ENCODE measurements at places on chromosomes 16 and 17.

DNA sequence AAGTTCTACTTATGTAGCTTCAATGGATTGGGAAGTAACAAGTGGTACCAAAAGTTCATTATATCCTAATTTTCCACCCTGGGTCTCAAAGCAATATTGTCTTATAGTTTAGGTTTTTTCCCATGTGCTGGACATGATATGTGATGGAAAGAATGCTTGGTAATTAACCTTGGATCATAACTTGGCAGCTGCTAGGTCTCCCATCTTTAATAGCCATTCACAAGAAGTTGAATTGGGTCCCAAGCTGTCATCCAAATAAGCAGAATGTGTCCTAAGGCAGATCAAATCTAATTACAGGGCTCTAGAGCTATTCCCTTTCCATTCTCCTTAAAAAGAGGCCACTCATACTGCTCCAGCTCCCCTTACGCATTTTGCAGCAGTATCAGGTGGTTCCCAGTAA is 44.7 kb upstream of the KCNJ16 start:
- DNase-seq: no peak

GRCh38 chr16:57091975-57092785 is at the start of gene CPNE2:
Gene CPNE2 (plus strand): TSS chr16:57092583. CDS start chr16:57110743, 18,160 bp downstream.
- no peak for DNase-seq

- no peak for DNase-seq
Observed at GRCh38 chr17:68497885-68498319, 14.3 kb upstream of the PRKAR1A start.

GRCh38 chr16:68367030-68367429 is 56.2 kb downstream of the PRMT7 start:
- DNase-seq: no peak

- DNase-seq: no peak
Observed at GRCh38 chr17:82160075-82160474, 52.6 kb downstream of the CCDC57 start.

- no peak for DNase-seq
Observed at GRCh38 chr16:29124828-29125227, 140.0 kb downstream of the LAT start.

GRCh38 chr16:85461814-85462713 is 151.1 kb upstream of the GSE1 start:
- DNase-seq: peak; percentile 17

DNA sequence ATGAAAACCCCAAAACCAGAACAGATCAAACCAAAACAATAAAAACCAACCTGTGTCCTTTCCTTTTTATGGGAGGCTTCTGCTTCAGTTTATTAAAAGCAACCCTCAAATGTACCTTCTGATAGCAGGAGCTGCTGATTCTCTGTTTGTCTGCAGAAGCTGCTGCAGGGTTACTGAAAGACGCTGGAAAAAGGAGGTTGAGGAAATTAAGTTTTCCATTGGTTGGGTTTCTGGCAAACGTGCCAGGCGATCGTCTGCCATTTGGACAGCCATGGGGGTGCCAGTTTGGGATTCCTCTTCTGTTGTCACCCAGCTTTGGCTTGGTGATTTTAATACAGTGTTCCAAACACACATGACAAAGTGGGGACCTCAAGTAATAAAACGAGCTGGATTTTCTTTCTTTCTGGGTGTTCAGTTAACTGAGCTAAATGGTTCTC is 185.4 kb upstream of the ZFHX3 start:
- DNase-seq: no peak

GRCh38 chr16:23969468-23970297 is 133.9 kb downstream of the PRKCB start:
- no peak for DNase-seq

- no peak for DNase-seq
Observed at GRCh38 chr16:57020651-57021050, 31.3 kb downstream of the NLRC5 start.

GRCh38 chr16:30377050-30377811 is 2.6 kb downstream of the MYL11 start:
- no peak for DNase-seq

- DNase-seq: no peak
Observed at GRCh38 chr17:82927661-82928601, 88.1 kb upstream of the ZNF750 start.

GRCh38 chr16:67943619-67944504 is at the start of gene LCAT:
Gene LCAT (minus strand): TSS chr16:67944120. CDS start chr16:67944101, 19 bp downstream.
- no peak for DNase-seq

DNA sequence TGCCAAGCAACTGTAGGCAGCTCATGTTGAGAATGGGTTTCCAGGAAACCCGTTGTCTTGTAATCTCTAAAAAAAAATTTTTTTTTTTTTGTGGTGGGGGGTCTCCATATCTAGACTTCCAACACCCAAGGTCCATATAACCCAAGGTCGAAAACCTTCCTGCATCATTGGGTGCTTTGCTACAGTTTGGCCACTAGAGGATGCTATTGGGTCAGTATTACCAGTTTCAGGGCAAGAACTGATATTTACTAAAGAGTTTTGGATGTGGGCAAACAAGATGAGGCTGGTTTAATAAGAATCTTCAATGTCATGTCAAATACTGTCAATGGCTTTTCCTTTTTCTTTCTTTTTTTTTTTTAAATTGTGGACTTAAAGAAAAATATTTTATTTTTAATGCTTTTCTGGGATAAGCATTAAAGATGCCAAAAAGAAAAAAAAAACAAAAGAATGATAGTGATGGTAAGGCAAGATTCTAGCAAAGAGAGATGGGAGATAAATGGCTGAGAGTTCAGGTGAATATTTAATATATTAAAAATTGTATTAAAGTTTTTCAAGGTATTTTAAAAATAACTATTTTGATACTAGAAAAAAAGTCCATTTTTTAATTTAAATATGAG is 62.2 kb downstream of the DHRS7C start:
- DNase-seq: no peak

GRCh38 chr17:50569592-50569991 is 9.1 kb downstream of the CACNA1G start:
- no peak for DNase-seq

- no peak for DNase-seq
Observed at GRCh38 chr17:17455173-17455572, 21.6 kb upstream of the MED9 start.

DNA sequence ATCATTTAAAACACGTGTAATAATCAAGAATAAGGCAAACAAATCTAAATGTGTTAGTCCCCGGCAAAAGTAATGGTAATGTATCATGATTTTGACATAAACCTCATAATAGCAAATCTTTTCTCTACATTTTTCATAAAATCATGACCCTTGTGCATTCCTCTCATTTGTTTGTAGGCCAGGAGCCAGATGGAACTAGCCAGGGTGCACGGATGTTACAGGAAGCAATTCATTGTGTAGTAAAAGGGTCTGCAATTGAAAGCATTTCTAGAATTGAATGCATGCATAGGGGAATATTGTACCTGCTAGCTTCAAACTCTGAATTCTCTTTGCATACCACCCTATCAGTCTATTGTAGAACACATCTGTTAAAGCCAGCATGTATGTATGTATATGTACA is 66.6 kb downstream of the CNTNAP4 start:
- no peak for DNase-seq

DNA sequence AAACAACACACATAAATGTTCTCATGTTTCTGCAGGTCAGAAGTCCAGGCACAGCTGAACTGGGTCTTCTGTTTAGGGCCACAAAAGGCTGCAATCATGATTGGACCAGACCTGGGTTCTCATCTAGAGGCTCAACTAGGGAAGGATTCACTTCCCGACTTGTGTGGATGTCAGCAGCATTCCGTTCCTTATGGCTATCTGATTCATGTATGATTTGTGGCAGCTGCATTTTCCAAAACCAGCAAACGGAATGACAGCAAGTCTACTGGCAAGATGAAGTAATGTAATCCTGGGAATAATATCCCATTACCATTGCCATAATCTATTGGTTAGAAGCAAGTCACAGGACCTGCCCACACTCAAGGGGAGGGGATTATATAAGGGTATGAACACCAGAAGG is 22.1 kb downstream of the CEP112 start:
- no peak for DNase-seq

DNA sequence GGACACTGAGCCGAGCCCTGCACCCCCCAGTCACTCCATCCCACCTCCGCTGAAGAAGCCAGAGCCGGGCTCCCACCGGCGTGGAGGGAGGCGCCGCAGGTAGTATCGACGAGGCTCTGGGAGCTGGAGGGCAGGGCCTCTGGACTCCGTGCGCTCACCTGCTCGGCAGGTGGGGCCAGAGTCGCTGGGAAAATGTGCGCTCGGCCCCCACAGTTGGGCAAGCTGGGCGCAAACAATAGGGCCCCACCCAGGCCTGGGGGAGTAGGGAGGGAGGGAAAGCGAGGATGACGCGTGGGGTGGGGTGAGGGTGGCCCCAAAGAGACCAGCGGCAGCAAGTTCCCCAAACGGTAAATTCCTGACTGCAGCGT is 668 bp downstream of the JUP start:
- DNase-seq: no peak

GRCh38 chr16:2019921-2020831 is 591 bp downstream of the NPW start:
- DNase-seq: no peak

- no peak for DNase-seq
Observed at GRCh38 chr17:71883845-71884244, 237.0 kb upstream of the SOX9 start.

DNA sequence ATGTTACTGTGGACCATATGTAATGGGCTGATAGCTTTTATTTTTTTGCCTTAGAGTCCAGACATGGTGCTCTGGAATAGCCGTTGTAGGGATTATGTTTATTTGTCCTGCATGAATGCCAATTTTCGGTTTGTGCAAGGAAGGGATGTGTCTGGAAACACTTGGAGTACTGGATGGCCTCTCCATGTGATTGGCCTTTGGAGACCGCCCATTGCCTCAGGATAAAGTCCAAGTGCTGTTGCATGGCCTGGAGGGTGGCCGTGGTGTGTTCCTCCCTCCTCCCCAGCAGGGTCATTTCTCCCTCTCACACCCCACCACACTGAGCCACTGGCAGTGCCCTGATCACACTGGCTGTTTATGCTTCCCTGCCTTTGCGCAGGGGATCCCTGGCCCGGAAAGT is 93.9 kb downstream of the MSI2 start:
- DNase-seq: no peak

DNA sequence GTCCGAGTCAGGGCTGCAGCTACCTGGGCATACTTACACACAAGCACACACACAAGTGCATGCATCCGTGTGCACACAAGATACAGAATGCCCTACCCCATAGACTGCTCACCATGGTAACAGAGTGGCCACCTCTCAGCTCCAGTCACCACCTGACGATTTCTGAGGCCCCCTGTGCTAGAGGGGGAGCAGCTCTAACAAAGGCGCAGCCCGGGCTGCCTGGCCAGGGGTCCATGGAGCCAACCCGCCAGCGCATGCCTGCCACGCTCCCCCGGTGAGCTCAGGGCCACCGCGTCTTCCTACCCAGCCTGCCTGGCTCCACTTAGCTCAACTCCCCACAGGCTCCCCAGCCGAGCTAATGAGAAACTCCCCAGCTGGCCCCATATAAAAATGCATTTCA is 75.5 kb downstream of the ZNF423 start:
- DNase-seq: no peak

GRCh38 chr16:78915811-78916345 is 684.7 kb downstream of the MAF start:
- DNase-seq: no peak

Data from stimulated activated CD4-positive, alpha-beta T cell treated with anti-CD3 and anti-CD28 coated beads, Interleukin-1b, Interleukin-23, amount 100 ng/mL, for 4 hours (primary cell).